Smooth muscle cell of bladder (primary cell): ENCODE measurements at places on chromosomes 11 and 22. TPM values are rescaled to one million over a fixed set of nuclear protein-coding genes. Genes with fewer than 3 reads are reported as not detected.

OR4A16 gene
- not detected in 2 replicates for total RNA-seq

KLHDC7B gene
- total RNA-seq = 0.28 TPM in 2 replicates

ROBO4 gene
- 0.14 and 0.46 TPM in 2 replicates for total RNA-seq

DBX1 gene
- not detected in 2 replicates for total RNA-seq

OR2D2 gene
- 0.14 and 0.18 TPM in 2 replicates for total RNA-seq

OR51B4 gene
- not detected in 2 replicates for total RNA-seq

CLTCL1 gene
- total RNA-seq = 7.0 and 7.8 TPM in 2 replicates

DTX4 gene
- total RNA-seq = 3.6 and 6.3 TPM in 2 replicates
